Peyer's patch (tissue), 4 donors: ENCODE measurements at places on chromosomes 11 and 22. TPM values are rescaled to one million over a fixed set of nuclear protein-coding genes. Genes with fewer than 3 reads are reported as not detected.
A peak's percentile ranks its signal among the peaks of the same experiment; 100 is the strongest.

GRCh38 chr11:83011333-83012167 lies 60.1 kb downstream of the RAB30 start:
- no peak for DNase-seq

GRCh38 chr22:20222764-20223420 lies 45.2 kb downstream of the RTN4R start:
- no peak for DNase-seq

Gene CARD16
- 43.3 TPM for total RNA-seq

DNA sequence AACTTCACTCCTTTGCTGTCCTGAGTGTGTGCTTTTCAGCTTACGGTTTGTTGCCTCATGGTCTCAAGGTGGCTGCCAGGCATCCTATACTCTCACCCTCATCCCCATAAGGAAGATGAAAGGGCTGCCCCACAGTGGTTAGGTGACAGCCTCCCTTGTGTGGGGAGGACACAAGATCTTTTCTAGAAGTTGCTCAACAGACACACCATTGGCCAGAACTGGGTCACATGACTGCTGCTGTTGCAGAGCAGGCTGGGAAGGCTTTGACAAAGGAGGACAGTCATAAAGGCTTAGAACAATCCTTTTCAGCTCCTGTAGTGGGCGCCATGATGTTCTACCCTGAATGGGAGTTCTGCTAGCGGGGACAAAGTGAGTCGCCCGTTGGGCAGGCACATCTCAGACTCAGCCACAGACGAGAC lies 69.7 kb upstream of the RASD2 start:
- DNase-seq: no peak

- no peak for DNase-seq
These were observed 36.1 kb upstream of the ANKK1 start for GRCh38 chr11:113351480-113351879.

GRCh38 chr11:71996946-71997345 lies 1.8 kb upstream of the IL18BP start:
- DNase-seq: no peak

DNA sequence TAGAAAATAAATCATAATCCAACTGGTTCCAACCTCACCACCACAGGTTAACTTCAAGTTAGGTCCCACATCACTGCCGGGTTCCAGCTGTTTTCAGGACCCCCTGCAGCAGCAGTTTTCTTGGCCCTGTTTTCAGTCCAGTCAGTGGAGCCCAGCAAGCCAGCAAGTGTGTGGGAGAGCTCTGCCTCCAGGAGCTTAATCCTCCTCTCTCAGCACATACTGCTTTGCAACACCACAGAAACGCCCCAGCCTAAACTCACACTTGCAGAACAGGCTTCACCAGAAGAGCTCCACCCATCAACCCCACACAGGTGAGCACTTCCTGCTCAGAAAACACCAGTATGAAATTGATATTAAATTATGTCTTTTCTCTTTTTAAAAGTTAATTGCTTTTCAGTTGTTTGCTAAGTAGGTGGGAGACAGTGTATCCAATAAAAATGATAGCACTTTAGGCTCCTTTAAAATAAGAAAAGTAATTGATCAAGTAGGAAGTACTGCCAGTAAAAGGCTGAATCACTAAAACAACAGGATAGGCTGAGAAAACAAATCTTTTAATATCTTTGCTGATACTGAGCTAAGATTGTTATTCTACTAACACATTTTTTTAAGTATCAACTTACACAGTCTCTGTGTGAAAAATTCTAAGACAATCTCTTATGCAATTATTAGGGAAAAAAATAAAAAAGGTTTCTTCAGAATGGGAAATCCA lies 81.5 kb upstream of the TP53AIP1 start:
- peak; percentile 82 for DNase-seq

DNA sequence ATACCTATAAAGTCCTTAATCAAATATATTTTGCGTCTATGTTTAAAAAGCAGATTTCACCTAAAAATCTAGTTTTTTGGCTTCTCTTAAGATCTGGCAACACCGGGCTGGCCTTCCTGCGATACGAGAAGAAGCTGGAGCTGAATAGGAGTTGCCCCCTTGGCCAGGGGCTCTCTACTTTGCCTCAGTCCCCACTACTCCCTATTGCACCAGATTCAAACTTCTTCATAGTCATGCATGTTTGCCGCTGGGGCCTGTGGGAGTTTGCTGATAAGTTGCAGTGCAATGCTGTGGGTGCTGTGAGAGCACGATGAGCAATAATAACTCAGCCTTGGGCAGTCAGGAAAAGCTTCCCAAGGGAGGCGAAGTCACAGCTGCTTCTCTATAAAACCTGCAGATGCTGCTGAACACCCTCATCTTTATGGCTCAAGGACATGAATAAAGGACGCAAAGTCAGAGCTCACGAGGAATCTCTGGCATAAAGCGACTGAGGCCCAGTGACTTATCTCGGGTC lies 15.2 kb upstream of the EIF3D start:
- DNase-seq: no peak

Gene MMP11
- 19.5 TPM for total RNA-seq

- DNase-seq: no peak
These were observed 20.0 kb downstream of the MMP7 start for GRCh38 chr11:102510439-102511135.

Gene CSNK2A3
- total RNA-seq: 1.6 TPM

DNA sequence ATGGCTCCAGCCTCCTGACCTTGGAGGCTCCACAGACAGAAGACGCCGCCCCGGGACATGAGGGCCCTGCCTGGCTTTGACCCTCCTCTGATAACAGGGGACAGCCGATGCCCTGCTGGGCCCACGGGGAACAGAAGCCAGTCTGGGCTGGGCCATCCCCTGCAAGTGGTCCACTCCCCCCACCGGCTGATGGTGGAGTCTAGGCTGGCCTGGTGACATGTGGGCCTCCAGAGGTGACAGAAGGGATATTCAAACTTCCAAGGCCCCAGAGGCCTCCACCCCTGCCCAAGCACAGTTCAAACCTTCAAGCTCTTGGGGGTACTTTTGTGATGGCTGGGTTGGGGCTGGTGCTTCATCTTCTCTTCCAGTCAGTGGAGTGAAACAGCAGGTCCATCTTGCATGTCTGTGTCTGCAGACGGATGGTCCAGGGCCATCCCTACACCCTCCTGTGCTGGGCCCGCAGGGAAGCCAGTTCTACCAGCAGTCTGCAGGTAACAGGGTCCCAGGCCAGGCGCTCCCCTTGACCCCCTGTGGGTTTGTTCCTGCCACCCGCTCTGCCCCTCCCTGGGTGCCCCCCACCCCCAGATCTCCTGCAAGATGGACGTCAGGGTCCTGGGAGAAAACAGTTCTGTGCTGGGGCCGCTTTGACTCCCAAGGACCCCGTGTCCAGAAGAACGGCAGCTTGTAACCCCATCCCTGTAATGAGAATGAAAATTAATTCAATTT lies 929.9 kb downstream of the BRD1 start:
- DNase-seq: peak; percentile 34

Gene KCTD14
- 6.6 TPM for total RNA-seq

- no peak for DNase-seq
These were observed 20.5 kb downstream of the MRE11 start for GRCh38 chr11:94472916-94473799.

- DNase-seq: no peak
These were observed 82.4 kb downstream of the MYEOV start for GRCh38 chr11:69376155-69377028.

GRCh38 chr22:39459681-39460080 lies 2.9 kb downstream of the MGAT3 start:
- no peak for DNase-seq

GRCh38 chr11:45333001-45333971 lies 47.1 kb upstream of the SYT13 start:
- no peak for DNase-seq

DNA sequence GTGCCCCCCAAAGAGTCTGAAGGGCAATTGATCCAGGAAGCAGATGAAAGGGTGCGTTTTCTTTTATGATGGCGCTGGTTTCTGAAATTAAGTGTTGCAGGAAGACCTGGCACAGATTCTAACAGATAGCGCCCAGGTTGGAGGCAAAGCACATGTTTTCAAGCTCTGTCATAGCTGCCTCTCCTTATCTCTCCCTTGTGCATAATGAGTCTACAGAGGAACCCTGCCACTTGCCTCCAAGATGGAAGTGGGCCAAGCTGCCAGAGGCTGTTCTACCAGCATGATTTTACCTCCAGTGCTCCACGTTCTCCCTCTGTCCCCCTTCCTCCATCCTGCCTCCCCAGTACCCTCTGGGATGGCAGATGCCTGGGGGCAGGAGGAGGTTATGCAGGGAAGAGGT lies 30.0 kb upstream of the TLCD5 start:
- no peak for DNase-seq
